ENCODE measurements at places on chromosomes 1 and 21.

DNA sequence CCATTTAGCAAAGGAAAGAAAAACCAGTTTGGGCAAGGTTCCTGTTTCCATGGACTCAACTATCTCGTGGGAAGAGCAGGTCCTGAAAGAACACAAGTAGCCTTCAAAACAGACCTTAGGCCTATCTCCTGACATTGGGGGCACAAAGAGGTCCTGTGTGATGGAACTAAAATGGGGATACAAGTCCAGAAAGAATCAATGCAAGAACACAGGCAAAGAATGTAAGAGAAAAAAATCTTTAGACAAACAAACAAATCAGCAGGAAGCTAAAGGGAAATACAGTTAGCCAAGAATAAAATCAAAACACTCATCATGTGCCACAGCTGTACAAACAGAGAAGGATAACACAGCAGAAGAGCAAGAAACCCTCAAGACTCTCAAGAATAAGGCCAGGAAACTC, 28.2 kb downstream of the SLC30A10 start:
- no peak for DNase-seq

DNA sequence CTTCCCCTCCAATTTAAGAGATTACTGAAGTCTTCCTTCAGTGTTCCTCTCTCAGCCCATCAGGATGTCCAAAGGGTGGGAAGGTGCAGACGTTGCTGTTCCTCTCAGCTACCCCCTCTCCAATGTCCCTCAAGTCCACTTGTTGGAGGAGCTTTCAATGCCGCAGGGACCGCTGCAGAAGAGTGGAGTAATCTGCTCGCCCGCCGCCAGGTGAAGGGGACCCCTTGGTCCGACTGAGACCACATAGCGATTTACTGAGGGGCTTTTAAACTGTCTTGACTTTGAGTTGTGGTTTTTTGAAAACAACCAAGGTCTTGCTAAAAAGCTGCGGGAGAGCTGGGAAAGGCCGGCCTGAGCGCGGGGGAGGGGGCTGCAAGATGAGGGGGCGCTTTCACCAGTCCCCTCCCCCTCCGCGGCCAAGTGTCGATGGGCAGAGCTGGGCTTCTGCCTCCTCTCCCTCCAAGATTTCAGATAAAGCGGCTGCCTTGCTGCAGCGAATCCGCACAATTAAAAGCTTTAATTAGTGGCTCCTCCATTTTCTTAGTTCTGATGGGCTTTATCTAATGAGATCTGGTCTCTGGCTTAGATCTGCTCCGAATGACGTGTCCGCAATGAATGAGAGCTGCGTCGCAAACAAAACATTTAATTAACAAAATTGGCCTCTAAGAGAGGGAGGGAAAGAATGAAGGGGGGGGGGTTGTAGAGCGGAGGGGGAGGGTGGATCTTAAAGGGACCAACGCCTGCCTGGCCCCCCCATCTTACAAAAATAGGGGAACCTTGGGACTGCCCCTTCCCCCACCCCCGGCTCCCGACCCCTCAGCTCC, 5.9 kb downstream of the LMO4 start:
- no peak for DNase-seq

DNA sequence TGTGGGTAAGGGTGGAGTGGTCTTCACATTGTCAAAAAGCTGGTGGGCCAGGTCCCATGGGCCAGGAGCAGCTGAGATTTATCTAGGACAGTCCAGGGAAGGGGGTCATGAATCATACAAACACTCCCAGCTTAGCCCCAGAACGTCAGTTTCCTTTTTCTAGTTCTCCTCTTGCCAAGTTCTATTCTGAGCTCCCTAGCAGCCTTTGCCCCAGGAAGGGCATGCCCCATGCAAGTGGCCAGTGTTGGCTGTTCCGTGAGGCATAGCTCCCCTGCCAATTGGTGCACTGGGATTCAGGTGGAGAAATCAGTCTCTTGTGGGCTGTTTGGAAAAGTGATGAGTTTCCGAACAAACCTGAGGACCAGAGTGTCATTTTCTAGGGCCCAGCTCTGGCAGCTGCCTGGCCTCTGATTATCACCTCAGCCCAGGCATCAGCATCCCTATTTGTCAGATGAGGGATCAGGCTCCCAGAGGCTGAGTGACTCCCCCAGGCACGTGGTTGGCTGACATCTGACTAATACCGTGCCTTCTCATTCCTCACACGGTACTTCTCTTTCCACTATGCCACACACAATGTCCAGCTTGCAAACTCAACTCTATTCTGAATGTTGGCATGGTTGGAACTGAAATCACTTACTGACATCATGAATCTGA, 14.2 kb upstream of the MYOM3 start:
- no peak for DNase-seq

- DNase-seq = no peak
These were observed 124.6 kb downstream of the PRDM2 start for GRCh38 chr1:13824626-13825025.

- no peak for DNase-seq
These were observed 92.3 kb downstream of the ST6GALNAC5 start for GRCh38 chr1:76959556-76959955.

DNA sequence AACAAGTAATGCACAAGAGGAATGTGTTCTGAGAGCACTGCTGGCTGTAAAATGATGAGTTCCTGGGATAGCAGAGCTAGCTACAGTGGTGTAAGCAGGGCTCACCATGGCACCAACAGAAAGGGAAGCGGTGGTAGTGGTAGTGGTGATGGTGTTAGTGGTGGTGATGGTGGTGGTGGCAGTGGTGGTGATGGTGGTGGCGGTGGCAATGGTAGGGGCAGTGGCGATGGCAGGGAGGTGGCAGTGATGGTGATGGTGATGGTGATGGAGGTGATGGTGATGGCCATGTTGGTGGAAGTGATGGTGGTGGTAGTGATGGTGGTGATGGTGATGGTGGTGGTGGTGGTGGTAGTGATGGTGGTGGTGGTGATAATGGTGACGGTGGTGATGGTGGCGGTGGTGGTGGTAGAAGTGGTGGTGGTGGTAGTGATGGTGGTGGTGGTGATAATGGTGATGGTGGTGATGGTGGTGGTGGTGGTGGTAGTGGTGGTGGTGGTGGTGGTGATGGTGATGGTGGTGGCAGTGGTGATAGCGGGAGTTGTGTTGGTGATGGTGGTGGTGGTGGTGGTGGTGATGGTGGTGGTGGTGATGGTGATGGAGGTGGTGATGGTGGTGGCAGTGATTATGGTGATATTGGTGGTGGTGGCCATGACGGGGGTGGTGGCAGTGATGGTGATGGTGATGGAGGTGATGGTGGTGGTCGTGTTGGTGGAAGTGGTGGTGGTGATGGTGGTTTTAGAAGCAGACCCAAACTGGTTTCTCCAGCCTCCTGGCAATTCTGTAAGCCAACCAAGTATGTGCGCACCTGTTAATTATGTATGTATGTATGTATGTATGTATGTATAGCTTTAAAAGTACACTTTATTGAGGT, 254.1 kb downstream of the TRABD2B start:
- DNase-seq = no peak

DNA sequence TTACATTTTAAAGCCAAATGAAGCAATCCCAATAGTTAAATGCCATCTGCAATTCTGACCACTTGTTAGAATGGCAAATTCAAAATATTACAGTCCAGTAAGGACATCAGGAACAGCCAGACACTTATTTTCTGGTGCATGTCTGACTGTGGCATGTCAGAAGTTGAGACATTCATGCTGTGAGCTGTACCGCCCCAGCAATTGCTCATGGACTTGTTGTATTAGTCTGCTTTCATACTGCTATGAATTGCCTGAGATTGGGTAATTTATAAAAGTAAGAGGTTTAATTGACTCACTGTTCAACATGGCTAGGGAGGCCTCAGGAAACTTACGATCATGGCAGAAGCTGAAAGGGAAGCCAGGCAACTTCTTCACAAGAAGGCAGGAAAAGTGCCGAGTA, 19.1 kb downstream of the DDAH1 start:
- DNase-seq = no peak

DNA sequence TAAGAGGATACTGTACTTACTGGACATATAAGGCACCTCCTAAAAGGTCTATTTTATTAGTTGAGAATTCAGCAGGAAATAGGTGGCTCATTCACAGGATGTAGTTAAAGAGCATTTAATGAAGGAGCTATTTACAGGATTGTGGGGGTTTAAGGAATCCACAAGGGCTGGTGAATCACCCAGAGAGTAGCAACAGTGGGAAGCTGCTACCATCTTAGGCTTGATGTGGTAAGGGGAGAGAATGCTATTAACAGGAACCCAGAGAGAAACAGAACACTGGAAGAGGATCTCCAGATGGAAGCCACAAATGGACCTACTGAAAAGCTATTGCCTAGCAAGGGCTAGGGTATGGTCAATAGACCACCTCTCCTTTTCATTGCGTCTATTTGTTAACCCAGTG, 52.0 kb upstream of the COL11A1 start:
- no peak for DNase-seq

DNA sequence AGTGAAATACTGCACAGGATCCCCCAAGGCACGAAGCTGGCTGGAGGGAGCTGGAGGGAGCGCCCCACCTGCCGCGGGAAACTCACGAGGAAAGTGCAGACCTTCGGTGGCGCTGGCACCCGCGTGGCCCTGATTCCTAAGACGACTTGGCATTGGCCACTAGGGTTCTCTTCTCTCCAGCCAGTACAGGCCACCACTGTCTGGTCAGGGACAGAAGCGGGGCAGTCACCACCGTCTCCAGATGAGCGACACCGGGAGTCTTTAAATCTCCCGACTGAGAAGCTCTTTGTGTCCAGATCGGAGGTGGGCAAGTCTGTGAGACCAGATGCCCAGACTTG, 19.2 kb upstream of the CHIA start:
- no peak for DNase-seq

- DNase-seq = no peak
These were observed 15.6 kb upstream of the CSF1 start for GRCh38 chr1:109894823-109895719.

GRCh38 chr1:94544706-94545490, 3.3 kb upstream of the F3 start:
- no peak for DNase-seq

DNA sequence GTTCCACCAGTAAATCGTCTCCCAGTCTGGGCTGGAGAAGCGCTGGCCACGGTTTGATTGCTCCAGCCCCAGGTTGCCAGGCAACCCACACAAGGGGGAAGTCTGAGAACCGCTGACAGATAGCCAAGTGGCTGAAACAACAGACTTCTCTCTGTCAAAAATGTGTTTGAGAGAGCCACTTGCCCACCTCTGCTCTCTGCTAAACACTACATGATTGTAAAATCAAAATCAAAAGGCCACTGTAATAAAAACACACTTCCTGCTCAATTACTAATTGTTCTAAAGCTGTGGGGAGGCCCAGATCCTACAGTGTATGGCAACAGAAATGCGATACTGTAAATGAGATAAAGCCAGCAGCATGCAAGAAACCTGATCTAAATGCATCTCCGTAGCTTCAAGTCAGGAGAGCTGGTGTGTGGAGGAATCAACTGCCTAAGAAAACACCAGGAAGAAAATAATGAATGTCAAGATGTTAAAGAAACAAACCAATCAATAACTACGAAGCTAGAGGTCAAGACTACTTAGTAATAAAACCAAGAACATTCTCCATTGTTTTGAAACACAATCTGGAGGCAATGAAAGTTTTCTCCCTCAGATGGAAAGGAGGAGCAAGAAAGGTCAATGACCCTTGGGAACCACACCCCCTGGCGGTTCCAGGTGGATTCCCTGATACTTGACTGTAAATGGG, 121.2 kb downstream of the SLC45A1 start:
- no peak for DNase-seq

- no peak for DNase-seq
These were observed 9.4 kb downstream of the MAN1C1 start for GRCh38 chr1:25626018-25626417.

Measured in stimulated activated CD8-positive, alpha-beta memory T cell treated with anti-CD3 and anti-CD28 coated beads, Interleukin-12 subunit alpha, Interleukin-12 subunit beta, amount 100 ng/mL, for 4 hours (primary cell).